Activated T-cell treated with anti-CD3 and anti-CD28 coated beads, Interleukin-2, amount 50 U/mL, for 72 hours (primary cell): ENCODE measurements at places on chromosomes 1 and 21. TPM values are rescaled to one million over a fixed set of nuclear protein-coding genes. Genes with fewer than 3 reads are reported as not detected.

Gene SHE
- total RNA-seq = 0.19 TPM

Gene CYP4Z1
- total RNA-seq = not detected

Gene TCHHL1
- total RNA-seq = not detected

GRCh38 chr1:209030454-209031167 is 552.9 kb upstream of the CAMK1G start:
- H3K4me3 ChIP-seq = no peak overlapping the region
- no peaks in the 10 kb centered on the region for H3K4me1 ChIP-seq
- H3K36me3 ChIP-seq = no peaks in the 10 kb centered on the region
- DNase-seq = no peak
- peaks cover 20% of the 10 kb centered on the region for H3K27me3 ChIP-seq
- no peak overlapping the region for H3K27ac ChIP-seq

DNA sequence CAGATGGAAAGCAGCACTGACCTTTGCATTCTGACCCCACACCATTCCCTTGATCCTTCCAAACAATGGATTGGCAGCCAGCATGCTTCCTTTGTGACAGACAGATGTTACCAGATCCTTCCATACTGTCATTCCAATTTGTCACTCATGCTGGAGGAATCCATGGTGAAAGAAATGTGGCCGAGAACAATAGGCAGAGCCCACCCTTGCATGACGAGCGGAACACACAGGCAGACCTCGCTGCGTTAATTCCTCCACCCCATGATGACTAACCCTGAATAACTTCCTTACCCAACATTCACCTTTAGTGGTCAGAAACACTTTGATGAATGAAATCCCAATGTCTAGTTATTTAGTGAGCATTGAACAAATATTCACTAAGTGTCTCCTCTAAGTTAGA is 45.1 kb downstream of the PDPN start:
- H3K36me3 ChIP-seq = peaks cover 3% of the 10 kb centered on the region
- peaks cover 3% of the 10 kb centered on the region for H3K27me3 ChIP-seq
- H3K4me3 ChIP-seq = no peak overlapping the region

DNA sequence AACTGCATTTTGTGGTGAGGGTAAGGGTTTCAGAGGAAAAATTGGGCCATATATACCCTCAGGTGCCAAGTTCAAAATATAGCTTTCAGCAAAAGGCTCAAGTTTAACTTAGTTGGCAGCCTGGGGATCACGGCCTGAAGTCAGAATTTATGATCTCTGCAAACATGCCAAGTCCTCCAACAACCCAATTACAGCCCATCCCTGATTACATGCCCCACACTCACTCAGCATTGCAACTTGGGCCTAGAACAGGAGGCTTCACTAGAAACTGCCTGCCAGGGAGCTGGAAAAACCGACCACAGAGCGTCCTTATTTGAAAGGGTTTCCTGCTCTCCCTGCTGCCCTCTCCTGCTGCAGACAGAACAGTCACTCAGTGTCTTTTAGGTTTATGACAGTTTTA is 12.4 kb downstream of the FYB2 start:
- peaks cover 11% of the 10 kb centered on the region for H3K27me3 ChIP-seq

GRCh38 chr21:26093122-26093521 is 77.4 kb downstream of the APP start:
- no peaks in the 10 kb centered on the region for H3K4me1 ChIP-seq
- DNase-seq = no peak
- no peaks in the 10 kb centered on the region for H3K27me3 ChIP-seq
- no peak overlapping the region for H3K4me3 ChIP-seq

DNA sequence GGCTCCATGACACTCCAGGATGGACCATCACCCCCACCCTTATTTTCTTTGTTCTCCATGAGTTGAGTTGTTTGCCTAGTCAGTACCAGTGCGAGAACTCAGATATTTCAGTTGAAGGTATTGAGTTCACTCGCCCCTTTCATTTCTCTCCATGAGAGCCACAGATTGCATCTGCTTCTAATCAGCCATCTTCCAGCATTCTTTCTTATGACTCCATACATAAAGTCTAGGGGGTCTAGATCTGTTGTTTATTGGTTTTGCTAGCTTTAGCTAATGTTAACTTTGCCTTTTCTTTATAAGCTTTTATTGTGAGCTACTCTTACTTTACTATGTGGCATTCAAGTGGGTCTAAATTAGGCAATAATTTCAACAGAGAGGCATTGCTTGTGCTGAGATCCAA is 71.6 kb upstream of the PDC start:
- H3K4me1 ChIP-seq = no peaks in the 10 kb centered on the region
- DNase-seq = no peak
- no peaks in the 10 kb centered on the region for H3K36me3 ChIP-seq
- H3K27me3 ChIP-seq = no peaks in the 10 kb centered on the region
- no peak overlapping the region for H3K27ac ChIP-seq
